Heart left ventricle (tissue), 16 donors: ENCODE measurements at places on chromosomes 1 and 21. TPM values are rescaled to one million over a fixed set of nuclear protein-coding genes. Genes with fewer than 3 reads are reported as not detected.
A peak's percentile ranks its signal among the peaks of the same experiment; 100 is the strongest.

DNA sequence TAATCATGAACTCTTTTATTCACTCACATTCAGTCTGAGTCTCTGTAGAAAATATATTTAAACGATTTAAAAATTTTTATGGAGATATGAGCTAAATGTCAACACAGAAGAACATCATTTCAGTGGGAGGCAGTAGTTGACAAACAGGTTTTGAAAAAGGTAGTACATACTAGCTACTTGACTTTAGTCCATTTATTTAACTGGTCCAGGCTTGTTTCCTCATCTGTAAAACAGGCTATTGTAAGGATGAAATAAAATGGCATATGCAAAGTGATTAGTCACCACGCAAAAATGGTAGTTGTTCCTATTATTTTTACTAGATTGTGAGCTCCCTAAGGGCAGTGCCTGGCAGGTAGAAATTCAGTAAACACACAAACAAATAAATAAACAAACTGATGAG, 75.2 kb downstream of the NTPCR start:
- peaks cover 6% of the 10 kb centered on the region for H3K4me1 ChIP-seq
- no peaks in the 10 kb centered on the region for H3K27me3 ChIP-seq
- no peaks in the 10 kb centered on the region for H3K36me3 ChIP-seq
- DNase-seq: no peak
- no peak overlapping the region for H3K27ac ChIP-seq
- H3K4me3 ChIP-seq: no peak overlapping the region

DNA sequence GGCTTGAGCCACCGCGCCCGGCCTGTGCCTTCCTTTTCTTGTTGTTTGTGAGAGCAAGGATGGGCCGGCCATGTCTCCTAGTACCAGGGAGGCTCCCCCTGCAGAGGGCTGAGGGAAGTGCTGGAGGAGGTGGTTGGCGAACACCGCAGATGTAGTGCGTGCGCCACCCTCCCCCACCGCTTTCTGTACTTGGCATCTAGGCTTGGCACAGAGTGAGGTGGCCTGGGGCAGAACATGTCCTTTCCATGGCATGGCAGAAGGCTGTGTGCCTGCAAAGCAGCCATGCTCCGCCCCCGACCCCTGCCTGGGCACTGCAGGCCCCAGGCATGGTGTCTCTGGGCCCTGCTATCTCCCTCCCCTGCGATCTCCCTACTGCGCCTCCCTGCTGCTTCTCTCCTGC, 30.7 kb downstream of the ALPL start:
- peaks cover 38% of the 10 kb centered on the region for H3K4me1 ChIP-seq
- DNase-seq: peak; percentile 74
- no peaks in the 10 kb centered on the region for H3K27me3 ChIP-seq
- peak overlapping the region; percentile 81 for H3K27ac ChIP-seq
- H3K4me3 ChIP-seq: no peak overlapping the region
- no peaks in the 10 kb centered on the region for H3K36me3 ChIP-seq

- no peaks in the 10 kb centered on the region for H3K4me1 ChIP-seq
- no peak overlapping the region for H3K27ac ChIP-seq
- H3K4me3 ChIP-seq: no peak overlapping the region
- no peaks in the 10 kb centered on the region for H3K27me3 ChIP-seq
These were observed 12.9 kb downstream of the CENPF start for GRCh38 chr1:214615871-214616270.

DNA sequence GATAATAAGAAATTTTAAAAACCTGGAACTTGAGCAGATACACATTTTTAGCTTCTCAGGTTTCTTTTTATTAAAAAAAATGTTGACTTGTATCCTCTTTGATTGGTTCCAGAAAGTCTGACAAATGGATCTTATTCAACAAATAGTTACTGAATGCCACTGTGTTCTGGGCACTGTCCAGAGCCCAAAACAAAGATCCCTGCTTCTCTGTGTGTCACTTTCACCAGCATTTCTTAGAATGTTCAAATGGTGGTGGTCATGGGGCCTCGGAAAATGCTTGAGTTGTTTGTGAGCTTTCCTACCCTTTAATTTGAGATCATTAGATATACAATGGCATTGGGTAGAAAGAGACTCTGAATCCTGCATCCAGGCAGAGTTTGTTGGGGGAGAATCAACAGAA, 19.9 kb downstream of the ACTN2 start:
- H3K27ac ChIP-seq: peak overlapping the region; percentile 66
- H3K27me3 ChIP-seq: no peaks in the 10 kb centered on the region
- no peak for DNase-seq
- H3K36me3 ChIP-seq: no peaks in the 10 kb centered on the region
- H3K4me3 ChIP-seq: no peak overlapping the region

DNA sequence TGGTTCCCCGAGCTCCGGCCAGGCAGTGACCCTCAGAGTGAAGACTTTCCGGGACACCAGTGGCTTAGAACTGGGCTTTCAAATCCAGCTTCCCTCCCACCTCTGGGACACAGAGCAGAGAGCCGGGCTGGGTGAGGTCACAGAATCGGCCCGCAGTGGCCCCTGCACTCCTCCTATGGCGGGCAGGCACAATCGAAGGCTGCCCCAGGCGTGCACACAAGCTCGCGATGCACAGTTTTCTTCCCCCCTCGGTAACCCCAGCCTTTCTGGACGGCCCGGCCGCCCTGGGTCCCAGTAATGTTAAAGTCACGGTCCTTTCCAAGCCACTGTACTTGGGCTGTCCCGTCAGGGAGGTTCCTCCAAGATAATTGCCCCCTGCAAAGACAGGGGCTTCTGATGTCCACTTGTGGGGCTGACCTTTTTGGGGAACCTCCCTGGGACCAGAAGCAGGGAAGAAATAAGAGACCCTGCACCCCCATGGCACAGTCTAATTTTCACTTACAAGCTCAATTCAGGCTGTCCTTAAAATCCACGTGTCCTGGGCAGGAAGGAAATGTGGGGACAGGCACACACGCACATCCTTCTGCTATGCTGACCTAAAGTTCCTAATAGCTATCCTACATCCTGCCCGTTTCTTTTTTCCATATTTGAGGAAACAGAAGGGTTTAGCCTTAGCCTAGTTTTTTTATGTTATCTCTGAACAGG, 13.7 kb downstream of the TFF3 start:
- H3K4me3 ChIP-seq: no peak overlapping the region
- DNase-seq: peak; percentile 41
- peak overlapping the region; percentile 69 for H3K27ac ChIP-seq
- peaks cover 8% of the 10 kb centered on the region for H3K36me3 ChIP-seq
- peaks cover 35% of the 10 kb centered on the region for H3K4me1 ChIP-seq

DNA sequence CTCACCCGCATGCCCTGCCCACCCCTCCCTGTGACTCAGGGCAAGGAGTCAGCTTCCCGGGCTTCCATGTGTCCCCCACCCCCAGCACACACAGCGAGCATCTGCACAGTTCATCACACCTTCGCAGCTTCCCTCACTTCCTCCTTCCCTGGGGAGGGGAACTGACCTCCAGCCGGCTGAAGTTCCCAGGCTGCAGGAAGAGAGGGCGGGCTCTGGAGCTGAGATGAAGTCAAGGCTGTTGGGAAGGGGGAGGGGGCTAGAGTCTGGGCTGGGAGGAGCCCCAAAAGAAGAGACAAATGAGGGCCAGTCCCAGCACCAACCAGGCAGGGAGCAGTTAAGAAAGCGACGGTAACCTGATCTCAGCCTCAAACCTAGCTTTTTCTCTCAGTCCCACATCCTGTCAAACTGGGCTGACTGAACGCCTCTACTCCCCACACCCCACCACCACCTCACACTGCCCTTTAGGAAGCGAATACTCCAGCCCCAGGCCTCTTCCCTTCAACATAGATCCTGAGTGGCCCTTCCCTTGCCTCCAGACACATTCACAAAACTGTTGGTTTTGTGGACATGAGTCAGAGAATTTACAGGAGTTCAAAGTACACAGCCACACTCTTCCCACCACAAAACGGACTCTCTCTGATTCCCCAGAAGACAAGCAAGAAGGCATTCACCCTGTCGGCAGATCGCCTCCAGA, 1.8 kb downstream of the RHOC start:
- H3K27ac ChIP-seq: peak overlapping the region; percentile 89
- H3K36me3 ChIP-seq: no peaks in the 10 kb centered on the region
- peak; percentile 95 for DNase-seq
- H3K27me3 ChIP-seq: no peaks in the 10 kb centered on the region
- H3K4me3 ChIP-seq: peak overlapping the region; percentile 93

- no peaks in the 10 kb centered on the region for H3K36me3 ChIP-seq
- no peak for DNase-seq
- no peak overlapping the region for H3K27ac ChIP-seq
- no peak overlapping the region for H3K4me3 ChIP-seq
- no peaks in the 10 kb centered on the region for H3K4me1 ChIP-seq
These were observed 22.9 kb downstream of the BCAS2 start for GRCh38 chr1:114558544-114558943.

DNA sequence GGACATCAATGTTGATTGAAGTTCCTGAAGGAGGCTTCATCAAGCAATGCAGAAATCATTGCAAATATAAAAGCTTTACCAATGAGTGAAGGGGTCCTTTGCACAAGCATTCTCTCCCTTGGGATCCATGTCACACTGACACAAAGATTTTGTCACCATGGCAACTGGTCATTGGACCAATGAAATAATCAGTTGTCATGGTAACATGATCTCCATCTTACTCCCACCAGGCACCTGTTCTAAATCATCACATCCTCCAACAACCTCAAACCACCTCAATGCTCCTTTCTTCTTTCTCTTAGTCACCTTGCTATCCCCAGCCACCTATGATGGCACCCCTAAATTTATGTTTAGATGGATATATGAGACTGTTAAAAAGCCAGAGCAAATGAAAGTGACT, 13.5 kb upstream of the FOXJ3 start:
- no peak for DNase-seq
- peaks cover 2% of the 10 kb centered on the region for H3K27me3 ChIP-seq
- H3K36me3 ChIP-seq: no peaks in the 10 kb centered on the region
- no peak overlapping the region for H3K27ac ChIP-seq
- H3K4me3 ChIP-seq: no peak overlapping the region
- peaks cover 4% of the 10 kb centered on the region for H3K4me1 ChIP-seq

GRCh38 chr1:223270155-223270554, 93.8 kb downstream of the SUSD4 start:
- H3K4me1 ChIP-seq: no peaks in the 10 kb centered on the region
- no peaks in the 10 kb centered on the region for H3K27me3 ChIP-seq
- H3K27ac ChIP-seq: no peak overlapping the region
- no peak overlapping the region for H3K4me3 ChIP-seq

GRCh38 chr1:168991667-168992475, 114.6 kb upstream of the ATP1B1 start:
- no peaks in the 10 kb centered on the region for H3K4me1 ChIP-seq
- no peak for DNase-seq
- H3K36me3 ChIP-seq: no peaks in the 10 kb centered on the region
- no peak overlapping the region for H3K4me3 ChIP-seq
- no peak overlapping the region for H3K27ac ChIP-seq

GRCh38 chr1:247647864-247648263, 31.7 kb downstream of the OR13G1 start:
- no peaks in the 10 kb centered on the region for H3K27me3 ChIP-seq
- H3K4me3 ChIP-seq: no peak overlapping the region
- H3K27ac ChIP-seq: no peak overlapping the region
- H3K4me1 ChIP-seq: no peaks in the 10 kb centered on the region

DNA sequence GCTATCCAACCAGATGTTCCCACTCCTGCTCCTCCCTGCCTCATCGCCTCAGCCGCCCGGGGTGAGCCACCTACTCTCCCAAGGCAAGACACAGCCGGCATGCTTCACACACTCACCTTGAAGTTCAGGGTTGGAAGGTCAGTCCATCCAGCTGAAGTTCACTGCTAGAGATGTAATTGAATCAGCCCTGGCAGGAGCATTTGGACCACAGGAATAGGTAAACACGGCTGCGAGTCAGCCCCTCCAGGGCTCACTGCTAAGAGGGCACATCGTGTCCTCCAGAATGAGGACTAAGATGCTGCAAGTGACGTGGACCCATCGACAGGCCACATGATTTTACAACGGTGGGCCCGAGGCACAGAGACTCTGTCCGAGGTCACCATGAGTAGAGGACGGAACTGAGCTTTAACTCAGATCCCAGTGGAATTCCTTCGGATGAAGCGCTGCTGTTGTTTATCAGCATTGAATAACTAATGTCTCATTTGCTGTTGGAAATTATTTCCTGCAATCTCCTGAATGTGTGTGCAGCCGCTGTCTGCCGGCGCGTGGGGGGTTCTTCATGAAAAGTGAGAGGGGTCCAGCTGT, 41.9 kb downstream of the RSPH1 start:
- H3K27me3 ChIP-seq: no peaks in the 10 kb centered on the region
- no peak for DNase-seq
- H3K4me1 ChIP-seq: no peaks in the 10 kb centered on the region
- no peak overlapping the region for H3K27ac ChIP-seq

GRCh38 chr1:93681989-93682412, 364 bp upstream of the BCAR3 start:
- no peaks in the 10 kb centered on the region for H3K27me3 ChIP-seq
- peak overlapping the region; percentile 83 for H3K4me3 ChIP-seq
- H3K36me3 ChIP-seq: no peaks in the 10 kb centered on the region
- H3K4me1 ChIP-seq: peaks cover 26% of the 10 kb centered on the region
- no peak for DNase-seq
- H3K27ac ChIP-seq: peak overlapping the region; percentile 92

- H3K27me3 ChIP-seq: no peaks in the 10 kb centered on the region
- DNase-seq: no peak
- H3K4me3 ChIP-seq: no peak overlapping the region
- H3K4me1 ChIP-seq: peaks cover 52% of the 10 kb centered on the region
- peak overlapping the region; percentile 68 for H3K27ac ChIP-seq
These were observed 63.2 kb downstream of the ITPKB start for GRCh38 chr1:226675715-226676357.

- no peak overlapping the region for H3K4me3 ChIP-seq
- H3K4me1 ChIP-seq: peaks cover 9% of the 10 kb centered on the region
- H3K36me3 ChIP-seq: peaks cover 11% of the 10 kb centered on the region
- no peak for DNase-seq
These were observed 11.3 kb downstream of the RWDD2B start for GRCh38 chr21:29007810-29008209.

GRCh38 chr1:27676410-27676809, 4.4 kb upstream of the IFI6 start:
- no peaks in the 10 kb centered on the region for H3K27me3 ChIP-seq
- no peaks in the 10 kb centered on the region for H3K36me3 ChIP-seq
- no peak overlapping the region for H3K4me3 ChIP-seq
- H3K27ac ChIP-seq: no peak overlapping the region
- H3K4me1 ChIP-seq: peaks cover 14% of the 10 kb centered on the region

DNA sequence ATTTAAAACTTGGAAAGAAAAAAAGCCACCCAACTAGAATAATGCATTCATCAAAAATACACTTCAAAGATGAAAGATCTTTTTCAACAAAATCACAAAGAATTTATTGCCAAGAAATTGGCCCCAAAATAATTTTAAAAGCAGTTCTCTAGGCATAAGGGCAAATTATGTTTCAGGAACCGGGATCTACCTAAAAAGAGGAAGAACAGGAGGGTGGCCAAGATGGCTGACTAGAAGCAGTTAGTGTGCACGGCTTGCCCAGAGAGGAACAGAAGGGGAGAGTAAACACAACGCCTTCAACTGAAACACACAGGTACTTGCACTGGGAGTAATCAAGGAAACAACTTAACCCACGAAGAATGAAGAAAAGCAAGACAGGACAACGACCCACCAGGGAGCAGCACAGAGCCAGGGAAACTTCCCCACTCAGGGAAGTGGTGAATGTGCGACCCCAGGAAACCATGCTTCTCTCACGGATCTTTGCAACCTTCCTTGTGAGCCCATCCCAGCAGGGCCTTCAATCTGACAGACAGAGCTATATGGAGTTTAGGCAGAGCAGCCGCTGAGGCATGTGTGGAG, 46.1 kb downstream of the ACKR1 start:
- DNase-seq: no peak
- no peaks in the 10 kb centered on the region for H3K36me3 ChIP-seq
- H3K4me3 ChIP-seq: no peak overlapping the region
- no peaks in the 10 kb centered on the region for H3K4me1 ChIP-seq

Gene RGSL1
- total RNA-seq: not detected

Gene PLEKHO1
- total RNA-seq: 67.8 TPM

Gene AGPAT3
- 78.3 TPM for total RNA-seq

Gene CYP2J2
- 101 TPM for total RNA-seq

Gene CLDN17
- total RNA-seq: not detected

Gene B3GALT2
- total RNA-seq: 54.5 TPM

Gene FAM163A
- 0.25 TPM for total RNA-seq
